ENCODE measurements at places on chromosomes 13 and 19.

DNA sequence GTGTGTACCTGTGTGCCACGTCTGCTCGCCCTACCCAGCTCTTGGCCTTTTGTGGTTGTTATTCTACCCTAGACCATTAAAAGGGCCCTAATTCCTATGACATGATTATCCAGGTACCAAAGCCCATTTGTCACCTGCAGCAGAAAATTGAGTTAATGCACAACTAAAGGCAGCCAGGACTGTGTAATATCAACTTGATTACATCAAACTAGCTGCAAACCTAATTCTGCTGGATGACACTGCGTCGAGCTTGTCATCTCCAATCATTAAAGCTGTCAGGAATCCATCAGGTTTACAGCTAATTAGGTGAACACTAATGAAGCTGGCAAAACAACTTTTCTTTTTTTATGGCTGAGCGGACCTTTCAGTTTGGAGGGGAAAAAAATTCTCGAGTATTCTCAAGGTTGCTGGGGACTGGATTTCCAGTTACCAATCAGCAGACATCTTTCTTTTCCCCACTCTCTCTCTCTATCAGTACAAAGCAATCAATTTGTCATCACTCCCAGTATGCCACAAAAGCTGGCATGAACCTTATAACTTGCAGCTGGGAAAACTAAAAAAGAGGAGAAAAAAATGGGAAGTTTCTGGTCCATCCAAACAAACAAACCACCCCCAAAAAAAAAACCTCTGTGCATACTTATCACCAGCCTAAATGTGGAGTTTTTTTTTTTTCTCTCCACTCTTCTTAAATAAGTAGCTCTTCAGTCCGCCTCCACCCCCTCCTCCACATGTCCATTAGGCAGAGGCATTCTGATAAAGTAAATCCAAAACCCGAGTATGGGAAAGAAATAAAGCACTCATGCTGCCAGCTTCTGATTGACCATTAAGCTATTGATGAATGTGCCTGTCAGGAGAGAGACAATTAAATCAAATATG lies 2.8 kb downstream of the TSHZ3 start:
- DNase-seq = no peak

DNA sequence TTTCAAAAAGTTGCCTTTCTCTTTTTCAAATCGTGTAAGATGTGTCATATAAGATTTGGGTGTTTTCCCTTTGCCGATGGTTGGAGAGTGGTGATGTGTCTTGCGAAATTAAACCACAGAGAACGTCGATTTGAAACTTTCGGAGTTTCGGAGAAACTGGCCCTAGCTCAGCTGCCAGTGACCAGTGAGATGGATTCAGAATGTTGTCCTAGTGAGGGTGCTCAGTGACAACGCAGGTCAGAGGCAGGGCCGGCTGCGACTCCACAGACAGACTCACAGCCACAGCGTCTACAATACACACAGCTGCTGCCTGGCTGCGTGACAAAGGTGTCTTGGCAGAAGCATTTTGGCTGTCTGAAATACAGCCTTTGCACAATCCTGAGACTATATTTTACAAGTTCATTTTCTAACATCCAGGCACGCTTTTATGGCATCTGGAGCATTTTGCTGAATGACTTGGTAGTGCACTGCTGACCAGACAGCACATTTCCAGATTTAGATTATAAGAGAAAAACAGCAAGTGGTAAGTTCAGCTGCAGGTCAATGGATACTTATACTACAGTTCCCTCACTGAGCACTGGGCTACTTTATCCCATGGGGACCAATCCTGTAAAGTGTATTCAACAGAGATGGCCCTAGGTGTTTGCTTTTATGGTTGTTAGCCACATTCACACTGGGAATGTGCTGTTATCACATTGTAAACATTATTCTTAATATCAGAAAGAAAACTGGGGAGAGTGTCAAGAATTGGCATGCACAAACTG lies 207.5 kb downstream of the KCNRG start:
- DNase-seq = no peak

GRCh38 chr19:53538378-53539109 lies 599 bp downstream of the ZNF331 start:
- no peak for DNase-seq

DNA sequence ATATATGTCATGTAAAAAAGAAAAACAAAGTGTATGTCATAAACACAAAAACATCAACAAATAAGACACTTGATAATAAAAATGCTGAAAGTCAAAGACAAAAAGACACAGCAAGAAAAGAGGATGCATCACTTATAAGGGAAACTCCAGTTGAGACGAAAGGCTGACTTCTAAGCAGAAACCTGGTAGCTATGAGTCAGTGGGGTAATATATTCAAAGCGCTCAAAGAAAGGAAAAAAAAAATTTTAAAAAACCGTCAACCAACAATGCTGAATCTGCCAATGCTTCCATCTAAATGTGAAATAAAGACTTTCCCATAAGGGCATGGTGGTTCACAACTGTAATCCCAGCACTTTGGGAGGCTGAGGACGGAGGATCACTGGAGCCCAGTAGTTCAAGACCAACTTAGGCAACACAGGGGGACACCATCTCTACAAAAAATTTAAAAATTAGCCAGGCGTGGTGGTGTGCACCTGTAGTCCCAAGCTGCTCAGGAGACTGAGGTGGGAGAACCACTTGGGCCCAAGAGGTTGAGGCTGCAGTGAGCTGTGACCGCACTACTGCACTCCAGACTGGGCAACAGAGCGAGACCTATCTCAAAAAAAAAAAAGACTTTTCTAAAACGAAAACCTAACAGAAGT lies 24.0 kb downstream of the USP12 start:
- no peak for DNase-seq

GRCh38 chr19:33171916-33172359 lies 22.2 kb upstream of the LRP3 start:
- DNase-seq = no peak

GRCh38 chr13:43088093-43088511 lies 64.7 kb downstream of the DNAJC15 start:
- DNase-seq = no peak

- DNase-seq = no peak
Measured at GRCh38 chr19:11166281-11167142, 10.9 kb upstream of the SPC24 start.

DNA sequence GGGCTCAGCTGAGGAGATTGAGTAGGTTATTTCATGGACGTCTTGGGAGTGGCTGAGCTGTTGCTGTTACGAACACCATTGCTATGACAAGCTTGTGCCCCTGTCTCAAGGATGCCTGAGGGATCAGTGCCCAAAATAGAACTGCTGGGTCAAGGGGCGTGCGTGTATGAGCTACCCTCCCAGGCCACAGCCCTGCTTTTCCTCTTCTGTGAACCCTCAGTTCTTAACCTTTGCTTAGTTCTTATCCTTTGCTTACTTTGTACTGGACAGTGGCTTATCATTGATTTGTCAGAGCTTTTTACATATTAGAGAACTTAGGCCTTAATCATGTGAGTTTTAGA lies 9.0 kb downstream of the ARHGAP45 start:
- DNase-seq = no peak

GRCh38 chr13:47890146-47890814 lies 110.8 kb downstream of the SUCLA2 start:
- no peak for DNase-seq

DNA sequence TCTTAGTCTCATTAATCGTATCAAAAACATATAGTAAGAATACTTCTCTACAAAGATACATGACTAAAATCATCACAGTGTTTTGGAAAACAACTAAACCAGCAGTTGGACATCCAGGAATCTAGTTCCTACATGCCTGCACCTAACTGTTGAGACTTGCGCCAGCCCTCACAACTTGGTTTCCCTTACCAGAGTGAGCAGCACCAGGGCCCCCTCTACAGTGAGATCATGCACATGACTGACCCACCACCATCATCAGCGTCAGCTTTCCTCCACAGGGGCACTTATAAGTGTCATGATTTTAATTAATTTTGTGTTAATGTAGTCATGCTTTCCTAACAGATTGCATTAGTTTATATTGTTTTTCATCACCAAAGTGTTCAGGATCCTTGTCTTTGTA lies 1322.0 kb downstream of the EFNB2 start:
- DNase-seq = no peak

GRCh38 chr13:32527151-32527550 lies 11.4 kb downstream of the N4BP2L2 start:
- no peak for DNase-seq

GRCh38 chr13:45219123-45219891 lies 18.5 kb upstream of the KCTD4 start:
- no peak for DNase-seq

DNA sequence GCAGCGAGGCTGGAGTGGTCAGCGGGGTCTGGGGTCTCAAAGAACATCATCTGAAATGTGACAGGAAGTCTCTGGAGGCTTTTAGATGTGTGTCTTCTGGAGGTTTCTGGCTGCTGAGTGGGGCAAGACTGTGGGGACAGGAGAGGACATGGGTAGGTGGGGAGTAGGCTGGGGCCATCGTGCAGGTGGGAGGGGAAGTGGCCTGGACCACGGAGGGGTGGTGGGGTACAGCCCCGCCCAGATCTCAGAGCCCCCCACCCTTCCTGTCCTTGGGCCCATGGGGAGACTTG lies 6.2 kb downstream of the AP1M1 start:
- no peak for DNase-seq

DNA sequence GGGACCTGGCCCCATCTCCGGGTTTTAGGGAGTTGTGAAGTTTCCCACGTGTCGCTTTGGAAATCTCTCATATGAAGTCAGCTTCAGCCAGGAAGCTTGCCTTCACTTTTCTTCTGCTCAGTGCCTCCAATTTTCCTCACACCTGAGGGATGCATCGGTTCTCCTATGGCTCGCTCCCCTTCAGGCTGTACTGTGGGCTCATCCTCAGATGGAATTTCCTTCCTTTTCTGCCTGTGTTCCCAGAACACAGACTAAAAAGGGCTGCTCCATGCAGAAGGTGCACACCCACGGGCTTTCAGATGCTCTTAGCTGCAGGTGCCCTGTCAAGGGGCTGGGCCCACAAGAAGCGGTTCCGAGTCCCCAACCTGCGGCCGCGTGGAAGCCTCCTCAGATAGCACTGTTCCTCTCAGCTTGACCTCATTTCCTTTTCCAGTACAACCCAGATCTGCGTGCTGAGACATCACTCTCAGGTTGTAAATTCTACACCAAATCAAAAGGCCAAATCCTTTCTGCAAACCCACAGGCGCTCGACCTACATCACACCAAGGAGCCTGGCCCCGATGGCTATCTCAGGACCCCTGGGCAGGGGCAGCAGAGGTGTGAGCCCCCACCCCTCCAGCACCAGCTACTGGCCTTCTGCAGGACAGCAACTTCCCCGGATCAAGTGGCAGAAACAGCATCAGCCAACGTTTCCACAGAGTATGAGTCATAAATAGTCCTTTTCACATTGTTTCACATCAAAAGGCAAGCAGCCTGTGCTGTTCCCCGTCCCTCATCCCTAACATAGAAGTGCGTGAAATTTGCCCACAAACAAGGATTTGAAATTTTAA lies 275.9 kb downstream of the ZNF536 start:
- no peak for DNase-seq

DNA sequence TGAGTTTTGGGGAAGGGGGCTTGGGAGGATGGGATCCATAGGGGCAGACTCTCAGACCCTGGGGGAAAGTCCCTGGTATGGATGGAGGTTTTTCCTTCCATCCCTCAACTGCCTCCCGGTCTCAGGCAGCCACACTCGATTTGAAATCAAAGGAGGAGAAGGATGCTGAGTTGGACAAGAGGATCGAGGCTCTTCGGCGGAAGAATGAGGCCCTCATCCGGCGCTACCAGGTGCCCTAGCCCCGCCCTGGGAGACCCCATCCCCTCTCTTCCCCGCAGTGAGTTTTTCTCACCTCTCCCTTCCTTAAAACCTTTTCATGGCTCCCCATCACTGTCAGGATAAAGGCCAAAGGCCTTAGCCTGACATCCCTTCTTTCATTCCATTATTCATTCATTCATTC lies 2.1 kb downstream of the CCDC9 start:
- no peak for DNase-seq

- no peak for DNase-seq
Measured at GRCh38 chr19:54425382-54425723, 10.1 kb downstream of the TTYH1 start.

DNA sequence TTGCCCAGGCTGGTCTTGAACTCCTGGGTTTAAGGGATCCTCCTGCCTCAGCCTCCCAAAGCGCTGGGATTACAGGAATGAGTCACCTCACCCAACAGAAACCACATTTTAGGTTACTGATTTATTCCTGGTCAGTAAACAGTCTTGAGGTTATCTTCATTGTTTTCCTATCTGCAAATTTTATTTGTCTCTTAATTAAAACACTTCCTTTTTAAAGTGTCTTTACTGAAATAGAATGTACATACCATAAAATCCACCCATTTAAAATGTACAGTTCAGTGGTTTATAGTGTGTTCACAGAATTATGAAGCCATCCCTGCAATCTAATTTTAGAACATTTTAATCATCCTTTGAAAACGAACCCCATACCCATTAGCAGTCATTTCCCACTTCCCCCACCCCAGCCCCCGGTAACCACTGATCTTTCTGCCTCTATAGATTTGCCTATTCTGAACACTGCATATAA lies 63.0 kb downstream of the MAP4K1 start:
- DNase-seq = no peak
